ENCODE measurements at places on chromosomes 7 and 10. TPM values are rescaled to one million over a fixed set of nuclear protein-coding genes. Genes with fewer than 3 reads are reported as not detected.

- no peak for DNase-seq
Measured at GRCh38 chr10:117259279-117259678, 18.4 kb downstream of the SLC18A2 start.

CLEC2L gene
- total RNA-seq, result not detected

AKR1C1 gene
- total RNA-seq, result 175 TPM

CYP2C8 gene
- not detected for total RNA-seq

- DNase-seq, result no peak
Measured at GRCh38 chr10:35493196-35494118, 111.7 kb upstream of the GJD4 start.

All from right cardiac atrium (tissue), 5 donors.